ENCODE measurements at places on chromosomes 1 and 21.

GRCh38 chr1:5994713-5995621, 2.7 kb upstream of the NPHP4 start:
- DNase-seq = peak; percentile 68

DNA sequence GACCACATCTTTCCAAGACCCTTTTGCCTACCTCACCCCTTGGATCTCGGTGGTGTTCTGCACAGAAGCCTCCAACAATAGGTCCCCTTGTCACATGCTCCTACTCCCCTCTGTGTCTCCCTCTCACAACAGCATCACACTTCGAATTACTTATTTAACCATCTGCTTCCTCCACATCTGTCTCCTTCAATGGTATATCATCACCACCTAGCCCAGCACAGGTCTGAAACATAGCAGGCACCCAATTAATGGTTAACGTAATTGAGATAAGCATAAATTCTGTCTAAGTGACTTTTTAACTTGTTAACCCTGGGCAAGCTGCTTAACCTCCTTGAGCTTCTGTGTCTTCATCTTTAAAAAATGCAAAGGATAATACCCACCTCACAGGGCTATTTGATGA, 100.3 kb upstream of the BARHL2 start:
- DNase-seq = no peak

DNA sequence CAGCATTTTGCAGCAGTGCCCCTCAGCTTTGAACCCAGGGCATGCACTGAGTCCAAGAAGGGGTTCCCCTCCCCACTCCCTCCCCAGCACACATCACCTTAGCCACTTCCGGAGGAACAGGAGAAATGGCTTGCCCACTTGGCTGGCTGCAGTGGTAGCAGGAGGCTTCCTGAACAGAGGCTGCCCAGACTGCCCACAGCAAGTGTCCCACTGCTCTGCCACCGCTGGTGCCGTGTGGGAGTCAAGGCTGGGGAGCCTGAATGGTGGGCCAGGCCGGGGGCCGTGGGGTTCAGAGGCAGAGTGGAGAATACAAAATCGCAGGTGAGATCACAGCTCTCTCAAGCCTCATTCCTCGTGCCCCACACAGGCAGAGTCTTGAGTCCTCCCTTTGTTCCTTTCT, 34.5 kb downstream of the CD247 start:
- no peak for DNase-seq

- no peak for DNase-seq
Measured at GRCh38 chr1:41572224-41572623, 87.7 kb upstream of the EDN2 start.

- no peak for DNase-seq
Measured at GRCh38 chr21:28548291-28548690, 444.4 kb downstream of the LTN1 start.

DNA sequence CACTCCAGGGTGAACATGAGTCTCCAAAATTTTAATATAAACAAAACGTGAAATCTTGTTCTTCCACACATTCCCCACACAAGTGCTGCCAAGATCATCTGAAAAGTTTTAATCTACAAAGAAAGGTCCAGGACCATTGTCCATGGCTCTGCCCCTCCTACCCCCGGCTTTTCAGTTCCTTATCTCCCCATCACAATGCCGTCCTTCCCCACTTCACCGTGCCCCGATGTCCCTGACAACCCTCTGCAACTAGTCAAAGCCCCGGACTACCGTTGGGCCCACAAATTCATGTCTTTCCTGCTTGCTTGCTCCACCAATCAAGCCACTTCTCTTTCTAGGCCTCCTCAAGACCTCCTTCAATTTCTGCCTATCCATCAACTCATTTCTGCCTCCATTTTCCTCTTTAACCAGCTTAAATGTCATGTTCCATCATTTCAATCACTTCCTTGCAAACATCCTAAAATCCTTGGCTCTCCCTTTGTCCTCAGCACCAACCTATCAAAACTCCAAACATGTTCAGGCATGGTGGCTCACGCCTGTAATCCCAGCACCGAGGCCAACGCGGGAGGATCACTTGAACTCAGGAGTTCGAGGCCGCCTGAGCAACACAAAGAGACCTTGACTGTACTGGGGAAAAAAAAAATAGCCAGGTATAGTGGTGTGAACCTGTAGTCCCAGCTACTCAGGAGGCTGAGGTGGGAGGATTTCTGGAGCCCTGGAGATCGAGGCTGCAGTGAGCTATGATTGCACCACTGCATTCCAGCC, 14.0 kb upstream of the BMP8B start:
- no peak for DNase-seq

DNA sequence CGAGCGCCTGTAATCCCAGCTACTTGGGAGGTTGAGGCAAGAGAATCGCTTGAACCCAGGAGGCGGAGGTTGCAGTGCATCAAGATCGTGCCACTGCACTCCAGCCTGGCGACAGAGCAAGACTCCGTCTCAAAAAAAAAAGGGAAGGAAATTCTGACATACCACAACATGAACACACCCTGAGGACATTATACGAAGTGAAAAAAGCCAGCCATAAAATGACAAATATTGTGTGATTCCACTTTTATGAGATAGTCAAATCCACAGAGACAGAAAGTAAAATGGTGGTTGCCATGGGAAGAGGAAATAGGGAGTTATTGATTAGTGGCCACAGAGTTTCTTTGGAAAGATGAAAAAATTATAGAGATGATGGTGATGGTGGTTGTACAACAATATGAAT, 41.7 kb downstream of the EVI5 start:
- no peak for DNase-seq

DNA sequence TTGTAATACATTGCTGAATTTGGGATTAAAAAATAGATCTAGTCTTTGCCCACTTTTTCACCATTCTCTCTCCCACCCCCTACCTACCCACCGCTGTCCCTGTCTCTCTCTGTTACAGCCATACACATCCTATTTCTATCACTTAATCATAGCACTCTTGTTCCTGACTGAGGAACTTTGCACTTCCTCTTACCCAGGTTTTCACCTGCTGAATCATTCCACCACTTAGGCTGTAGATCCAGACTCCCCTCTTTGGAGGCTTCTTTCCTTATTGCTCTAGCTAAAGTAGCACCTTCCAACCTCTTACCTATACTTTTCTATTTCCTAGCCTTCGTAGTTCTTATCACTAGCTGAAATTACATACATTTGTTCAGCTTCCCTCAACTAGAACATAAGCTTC, 59.6 kb downstream of the ATP6V1G3 start:
- DNase-seq = no peak

DNA sequence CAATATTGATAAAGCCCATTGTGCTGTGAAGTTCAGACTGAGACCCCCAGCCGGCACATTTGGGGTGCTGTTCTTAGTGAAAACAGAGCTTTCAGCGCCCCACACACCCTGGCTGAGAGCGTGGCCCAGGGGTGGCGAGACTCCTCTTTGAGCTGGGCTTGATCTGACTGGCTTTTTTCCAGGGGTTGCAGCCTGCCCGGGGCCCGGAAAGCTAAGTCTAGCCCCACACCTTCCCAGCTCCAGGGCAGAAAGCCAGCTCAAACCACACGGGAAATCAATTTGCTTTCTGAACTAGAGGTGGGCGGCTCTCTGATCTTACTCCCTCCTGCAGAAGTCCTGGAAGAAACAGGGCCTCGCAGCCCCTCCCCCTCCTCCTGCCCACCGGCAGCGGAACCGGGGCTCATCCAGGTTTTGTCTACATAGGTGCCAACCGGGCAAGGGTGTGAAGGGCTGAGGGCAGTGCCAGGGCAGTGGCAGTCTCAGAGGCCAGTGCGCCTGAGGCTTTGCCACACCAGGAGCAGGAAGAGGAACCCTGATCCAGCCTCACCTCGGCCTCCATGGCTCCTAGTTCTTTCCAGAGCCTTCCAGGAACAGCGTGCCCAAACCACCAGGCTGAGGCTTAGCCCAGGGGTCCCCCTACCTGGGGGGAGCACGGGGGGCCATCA, 155.3 kb downstream of the NPHP4 start:
- no peak for DNase-seq

GRCh38 chr21:25938658-25939395, 204.1 kb downstream of the GABPA start:
- no peak for DNase-seq

GRCh38 chr1:39960431-39960958, 5.5 kb downstream of the MFSD2A start:
- DNase-seq = no peak

- DNase-seq = no peak
Measured at GRCh38 chr1:34406833-34407539, 230.3 kb downstream of the C1orf94 start.

GRCh38 chr1:109655615-109656519, at the start of gene GSTM4:
GSTM4 (plus strand) TSS chr1:109656099; CDS start chr1:109656390, 291 bp downstream.
- peak; percentile 23 for DNase-seq

- no peak for DNase-seq
Measured at GRCh38 chr1:180503280-180503862, 994 bp upstream of the ACBD6 start.
